Neural progenitor cell (in vitro differentiated cells): ENCODE measurements at places on chromosomes 7 and 10.

- no peak for DNase-seq
Measured at GRCh38 chr7:107446988-107447387, 22.9 kb upstream of the GPR22 start.

GRCh38 chr10:131898713-131899112 lies 2.1 kb upstream of the PPP2R2D start:
- no peak for DNase-seq

DNA sequence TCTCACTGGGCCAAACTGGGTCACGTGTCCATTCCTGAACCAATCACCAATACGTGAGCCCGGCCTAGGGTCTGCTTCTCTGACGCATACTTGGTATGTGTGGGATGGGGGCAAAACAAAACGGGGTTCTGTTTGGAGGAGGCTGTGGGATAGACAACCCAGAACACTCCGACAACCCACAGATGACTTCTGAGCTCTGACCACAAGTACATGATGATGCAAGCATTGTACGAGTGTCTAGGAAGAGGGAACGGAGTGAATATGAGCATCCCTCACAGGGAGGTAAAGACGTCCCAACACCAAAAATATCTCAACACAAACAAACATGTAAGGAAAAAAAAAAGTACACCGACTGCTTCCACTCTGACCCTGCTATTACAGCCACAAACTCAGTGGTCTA lies 5.6 kb downstream of the DAGLB start:
- no peak for DNase-seq

GRCh38 chr10:89651916-89652573 lies 7.0 kb upstream of the PANK1 start:
- no peak for DNase-seq

DNA sequence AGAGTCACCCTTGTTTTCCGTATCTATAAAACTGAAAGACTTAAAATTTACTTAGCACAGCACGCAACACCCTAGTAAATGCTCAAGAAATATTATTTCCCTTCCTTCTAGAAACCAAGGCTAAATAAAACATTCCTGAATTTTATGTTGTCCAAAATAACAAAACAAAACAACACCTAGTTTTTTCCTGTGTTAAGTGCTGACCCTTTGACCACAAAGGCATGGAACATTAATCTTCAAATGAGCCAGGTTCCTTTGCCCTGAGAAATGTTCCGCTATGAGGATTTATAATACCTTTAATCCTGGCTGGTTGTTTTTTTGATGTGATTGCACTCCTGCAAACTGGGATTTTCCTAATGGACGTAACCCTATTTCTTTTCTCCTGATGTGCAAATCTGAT lies 29.0 kb upstream of the DGKI start:
- no peak for DNase-seq

DNA sequence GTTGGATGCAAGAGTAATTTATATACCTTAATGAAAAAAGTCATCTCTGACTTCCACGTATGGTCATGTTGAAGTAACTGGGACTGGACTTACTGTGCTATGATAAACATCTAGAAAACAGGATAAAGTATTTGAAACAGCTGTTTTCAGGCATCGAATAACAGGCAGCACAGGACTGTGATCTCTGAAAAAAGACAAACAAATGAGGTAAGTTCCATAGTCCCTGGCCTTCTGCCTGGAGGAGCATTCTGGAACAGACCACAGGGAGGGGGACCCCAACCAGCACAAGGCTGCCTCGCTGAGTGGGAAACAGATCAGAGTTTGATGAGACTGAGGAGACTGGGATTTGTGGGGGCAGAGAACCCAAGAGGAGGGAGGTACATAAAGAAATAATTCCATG lies 89.1 kb upstream of the HABP2 start:
- DNase-seq: no peak

DNA sequence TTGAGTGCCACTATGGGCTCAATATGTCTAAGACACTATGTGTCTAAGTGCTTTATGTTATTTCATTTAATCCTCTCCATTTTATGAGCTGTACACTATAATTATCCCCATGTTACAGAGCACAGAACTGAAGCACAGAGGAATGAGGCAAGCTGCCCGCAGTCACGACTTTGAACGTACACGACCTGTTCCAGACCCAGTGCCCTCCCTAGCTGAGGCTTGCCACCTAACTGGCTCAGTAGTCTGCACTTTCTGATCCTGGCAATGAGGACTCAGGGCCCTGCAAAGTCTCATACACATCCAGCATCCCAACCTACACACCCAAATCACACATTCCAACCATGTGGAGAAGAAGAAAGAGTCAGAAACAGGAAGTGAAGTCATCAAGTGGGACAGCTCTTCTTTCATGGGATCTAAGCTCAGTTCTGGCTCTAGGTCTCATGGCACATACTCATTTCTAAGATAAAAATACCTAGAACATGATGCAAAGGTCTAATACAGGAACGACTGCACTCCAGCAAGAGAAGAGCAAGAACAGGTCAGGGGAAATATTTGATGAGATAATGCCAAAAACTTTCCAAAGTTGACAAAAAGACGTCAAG lies 42.4 kb upstream of the DDC start:
- no peak for DNase-seq

GRCh38 chr7:138077809-138078208 lies 1.6 kb downstream of the AKR1D1 start:
- no peak for DNase-seq

DNA sequence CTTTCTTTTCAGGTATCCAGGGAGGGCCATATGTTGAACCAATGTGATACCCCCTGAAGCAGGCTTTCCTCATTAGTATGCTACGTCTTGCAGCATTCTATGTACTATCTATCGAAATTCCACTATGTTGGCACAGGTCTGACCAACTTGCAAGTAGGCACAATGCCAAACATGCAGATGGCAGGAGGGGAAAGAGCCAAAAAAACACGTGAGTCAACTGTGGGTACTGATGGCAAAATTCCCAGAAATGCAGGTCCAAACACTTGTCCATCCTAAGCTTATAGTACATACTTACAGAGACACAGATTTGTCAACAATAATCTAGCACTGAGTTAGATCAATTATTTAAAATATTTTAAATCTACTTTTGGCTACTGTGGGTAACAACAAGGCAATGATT lies 394.9 kb downstream of the DGKB start:
- no peak for DNase-seq

DNA sequence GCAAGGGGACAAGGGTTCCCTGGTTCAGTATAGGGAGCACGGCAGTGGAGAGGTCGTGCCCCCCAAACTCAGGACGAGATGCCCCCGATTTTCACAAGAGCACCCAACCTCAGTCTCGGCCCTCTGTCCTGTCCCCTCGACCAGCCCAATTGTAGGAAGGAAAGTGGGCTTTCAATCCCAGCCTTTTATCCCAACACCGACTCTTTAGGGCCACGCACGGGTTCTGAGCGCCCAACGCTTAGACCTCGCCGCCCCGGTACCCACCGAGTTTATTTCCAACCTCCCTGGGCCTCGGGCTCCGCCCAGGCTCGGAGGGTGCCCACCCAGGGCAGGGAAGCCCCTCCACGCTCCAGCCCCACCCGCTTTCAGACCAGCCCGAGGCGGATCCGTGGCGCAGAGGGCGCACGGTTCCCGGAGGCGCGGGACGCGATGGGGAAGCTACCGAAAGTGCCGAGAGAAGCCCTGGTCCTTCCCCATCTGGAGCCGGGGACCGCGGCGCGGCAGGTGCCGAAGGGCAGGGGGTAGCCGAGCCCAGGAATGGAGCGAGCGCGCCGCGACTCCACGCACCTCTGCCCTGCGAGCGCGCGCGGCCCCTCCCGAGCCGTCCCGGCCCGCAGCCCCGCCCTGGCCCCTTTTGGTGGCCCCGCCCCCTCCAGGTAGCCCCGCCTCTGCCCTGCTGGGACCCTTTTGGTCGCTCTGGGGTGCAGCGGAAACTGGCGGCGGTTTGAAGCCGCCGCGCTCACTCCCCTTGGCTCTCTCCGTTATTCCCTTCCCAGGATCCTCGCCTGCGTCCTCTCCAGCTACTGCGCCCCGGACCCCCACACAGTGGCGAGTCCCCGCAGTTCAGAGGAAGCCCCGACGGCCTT lies 20.4 kb downstream of the GRID2IP start:
- peak; percentile 79 for DNase-seq

- DNase-seq: no peak
Measured at GRCh38 chr7:81433692-81434331, 336.0 kb downstream of the HGF start.

- no peak for DNase-seq
Measured at GRCh38 chr10:133225707-133226191, 4.3 kb upstream of the UTF1 start.

GRCh38 chr10:11341283-11341960 lies 270.0 kb downstream of the USP6NL start:
- DNase-seq: no peak

GRCh38 chr10:32951111-32951510 lies 6.9 kb downstream of the ITGB1 start:
- no peak for DNase-seq

- no peak for DNase-seq
Measured at GRCh38 chr10:37403776-37404175, 278.4 kb downstream of the ANKRD30A start.

DNA sequence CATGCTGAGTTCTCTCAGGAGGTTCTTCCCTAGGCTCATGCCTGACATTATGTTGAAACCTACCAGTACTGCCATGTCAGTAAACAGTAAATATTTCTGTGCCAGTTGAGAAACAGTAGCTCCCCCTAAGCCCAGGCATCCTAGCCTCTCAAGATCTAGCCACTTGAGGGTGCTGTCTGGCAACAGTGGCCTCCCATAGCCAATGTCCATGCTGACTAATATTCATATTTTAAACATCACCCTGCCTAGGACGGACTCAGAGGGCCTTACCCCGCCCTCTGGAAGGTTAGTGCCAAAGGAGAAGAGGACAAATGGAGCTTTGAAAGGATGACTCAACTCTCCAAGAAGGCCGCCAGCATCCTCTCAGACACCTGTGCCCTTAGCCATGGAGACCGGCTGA lies 7.7 kb downstream of the ACSM6 start:
- DNase-seq: no peak

DNA sequence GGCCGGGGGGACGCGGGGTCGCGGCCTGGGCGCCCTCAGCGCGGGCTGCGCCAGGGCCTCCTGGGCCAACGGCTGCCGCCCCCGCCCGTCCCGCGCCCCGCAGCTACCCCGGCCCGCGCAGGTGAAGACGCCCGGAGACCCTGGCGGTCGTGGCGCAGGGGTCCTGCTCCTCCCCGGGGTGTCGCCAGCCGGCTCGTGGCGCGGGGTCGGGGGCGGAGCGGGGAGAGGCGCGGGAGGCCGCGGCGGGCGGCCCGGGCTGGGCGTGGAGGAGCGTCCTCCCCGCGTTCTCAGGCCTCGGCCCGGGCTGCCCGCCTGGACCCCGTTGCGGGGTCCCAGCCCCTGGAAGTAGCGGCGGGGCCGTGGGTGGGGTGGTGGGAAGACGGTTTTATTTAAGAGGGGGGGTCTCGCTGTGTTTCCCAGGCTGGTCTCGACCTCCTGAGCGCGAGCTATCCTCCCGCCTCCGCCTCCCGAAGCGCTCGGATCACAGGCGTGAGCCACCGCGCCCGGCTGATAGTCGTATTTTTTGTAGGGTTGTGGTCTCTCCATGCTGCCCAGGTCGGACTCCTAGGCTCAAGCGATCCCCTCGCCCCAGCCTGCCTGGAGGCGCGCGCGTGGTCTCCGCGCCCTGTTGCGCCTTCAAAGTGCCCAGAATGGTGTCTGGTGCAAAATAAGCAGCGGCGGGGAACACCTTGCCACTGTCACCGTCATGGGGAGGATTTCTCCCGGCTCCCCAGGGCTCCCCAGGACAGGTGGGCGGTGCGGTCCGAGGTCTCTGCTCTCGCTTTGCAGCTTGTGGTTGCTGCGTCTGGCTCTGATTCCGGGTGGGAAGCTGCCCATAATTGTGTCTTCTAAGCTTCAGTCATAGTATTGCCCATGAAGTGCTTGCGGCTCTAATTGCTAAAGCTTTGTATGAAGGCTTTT lies 15.3 kb upstream of the SUN1 start:
- peak; percentile 52 for DNase-seq

GRCh38 chr7:5432691-5433090 lies 9.1 kb upstream of the TNRC18 start:
- no peak for DNase-seq

DNA sequence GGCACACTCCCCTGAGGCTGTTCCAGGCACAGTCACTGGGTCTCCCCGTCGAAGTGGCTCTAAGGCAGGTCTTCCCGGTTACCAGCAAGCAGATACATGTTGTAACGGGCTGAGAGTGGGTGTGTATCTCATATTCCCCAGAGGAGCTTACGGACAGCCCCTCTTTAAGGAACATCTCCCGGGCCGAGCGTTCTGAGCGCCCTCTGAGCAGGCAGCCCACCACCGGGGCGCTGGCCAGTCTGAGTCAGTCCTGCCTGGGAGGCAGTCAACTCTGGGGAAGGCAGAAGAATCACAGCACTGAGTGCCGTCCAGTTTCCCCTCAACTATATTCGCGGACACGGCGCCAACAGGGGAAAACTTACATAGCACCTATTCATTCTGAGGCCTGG lies 117.4 kb downstream of the LHPP start:
- no peak for DNase-seq

- no peak for DNase-seq
Measured at GRCh38 chr10:131947631-131948347, 33.9 kb downstream of the BNIP3 start.

- no peak for DNase-seq
Measured at GRCh38 chr7:90965211-90965610, 299.0 kb upstream of the FZD1 start.

DNA sequence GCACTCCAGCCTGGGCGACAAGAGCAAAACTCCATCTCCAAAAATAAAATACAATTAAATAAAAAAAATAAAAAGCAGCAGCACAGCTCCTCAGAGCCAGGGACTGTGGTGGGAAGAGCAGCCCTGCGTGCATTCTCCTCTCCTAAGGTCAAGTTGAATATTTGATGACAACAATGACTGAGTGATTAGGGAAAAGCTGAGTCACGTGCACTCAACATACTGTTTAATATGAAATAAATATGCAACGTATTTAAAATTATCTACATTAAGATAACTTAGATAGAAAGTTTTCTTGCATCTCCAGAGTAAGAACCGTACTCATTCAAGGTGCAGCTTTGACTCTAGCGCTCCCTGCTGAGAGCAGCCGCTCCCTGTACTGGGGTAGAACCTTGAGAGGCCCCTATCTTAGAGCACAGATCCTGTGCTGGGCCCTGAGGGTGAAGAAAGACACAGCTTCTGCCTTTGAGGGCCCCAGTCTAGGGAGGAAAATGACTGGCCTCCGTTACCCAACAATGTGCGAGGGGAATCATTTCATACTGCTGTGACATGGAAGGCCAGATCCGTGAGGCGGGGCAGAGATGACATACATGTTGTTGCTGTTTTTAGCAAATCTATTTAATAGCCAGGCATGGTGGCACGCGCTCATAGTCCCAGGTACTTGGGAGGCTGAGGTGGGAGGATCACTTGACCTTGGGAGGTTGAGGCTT lies 81.1 kb downstream of the SVIL start:
- DNase-seq: no peak

- no peak for DNase-seq
Measured at GRCh38 chr7:102253973-102254370, 32.7 kb upstream of the SH2B2 start.
